ENCODE measurements at places on chromosomes 4 and X. TPM values are rescaled to one million over a fixed set of nuclear protein-coding genes. Genes with fewer than 3 reads are reported as not detected.

GRCh38 chrX:148146121-148146520 lies 165.0 kb downstream of the FMR1NB start:
- no peak for DNase-seq

DNA sequence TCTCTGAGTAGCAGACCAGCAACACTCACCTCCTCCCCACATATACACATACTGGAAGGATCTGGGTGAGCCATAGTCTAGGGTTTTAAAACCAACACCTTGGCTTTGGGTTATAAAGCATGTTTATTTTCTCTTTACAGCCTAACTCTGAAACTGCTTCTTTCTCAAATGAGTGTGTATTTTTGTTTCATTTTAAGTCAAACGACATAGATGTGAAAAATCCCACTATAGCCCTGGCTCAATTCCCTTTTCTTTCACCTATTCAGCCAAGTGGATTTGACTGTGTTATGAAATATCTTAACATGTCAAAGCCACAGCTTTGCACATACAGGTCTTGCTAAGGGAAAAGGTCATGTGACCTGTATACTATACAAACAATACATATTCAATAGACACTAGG lies 13.8 kb downstream of the NEXMIF start:
- no peak for DNase-seq

GRCh38 chr4:12562021-12562420 lies 922.1 kb downstream of the RAB28 start:
- no peak for DNase-seq

GRCh38 chr4:17523662-17524061 lies 8.7 kb downstream of the CLRN2 start:
- no peak for DNase-seq

GRCh38 chrX:69236641-69237040 lies 71.4 kb upstream of the PJA1 start:
- no peak for DNase-seq

The RAB41 gene
- 0.29 TPM for total RNA-seq

The TMPRSS11A gene
- not detected for total RNA-seq

- no peak for DNase-seq
Measured at GRCh38 chr4:110289601-110290100, 91.2 kb upstream of the ELOVL6 start.

The AFF2 gene
- total RNA-seq, result not detected

The XIAP gene
- total RNA-seq, result 72.4 TPM

- DNase-seq, result no peak
Measured at GRCh38 chr4:7338059-7338452, 96.7 kb downstream of the PSAPL1 start.

Data from mucosa of descending colon (tissue), 3 donors.